Testis (tissue), 5 donors: ENCODE measurements at places on chromosomes 5 and 9. TPM values are rescaled to one million over a fixed set of nuclear protein-coding genes. Genes with fewer than 3 reads are reported as not detected.
A peak's percentile ranks its signal among the peaks of the same experiment; 100 is the strongest.

DNA sequence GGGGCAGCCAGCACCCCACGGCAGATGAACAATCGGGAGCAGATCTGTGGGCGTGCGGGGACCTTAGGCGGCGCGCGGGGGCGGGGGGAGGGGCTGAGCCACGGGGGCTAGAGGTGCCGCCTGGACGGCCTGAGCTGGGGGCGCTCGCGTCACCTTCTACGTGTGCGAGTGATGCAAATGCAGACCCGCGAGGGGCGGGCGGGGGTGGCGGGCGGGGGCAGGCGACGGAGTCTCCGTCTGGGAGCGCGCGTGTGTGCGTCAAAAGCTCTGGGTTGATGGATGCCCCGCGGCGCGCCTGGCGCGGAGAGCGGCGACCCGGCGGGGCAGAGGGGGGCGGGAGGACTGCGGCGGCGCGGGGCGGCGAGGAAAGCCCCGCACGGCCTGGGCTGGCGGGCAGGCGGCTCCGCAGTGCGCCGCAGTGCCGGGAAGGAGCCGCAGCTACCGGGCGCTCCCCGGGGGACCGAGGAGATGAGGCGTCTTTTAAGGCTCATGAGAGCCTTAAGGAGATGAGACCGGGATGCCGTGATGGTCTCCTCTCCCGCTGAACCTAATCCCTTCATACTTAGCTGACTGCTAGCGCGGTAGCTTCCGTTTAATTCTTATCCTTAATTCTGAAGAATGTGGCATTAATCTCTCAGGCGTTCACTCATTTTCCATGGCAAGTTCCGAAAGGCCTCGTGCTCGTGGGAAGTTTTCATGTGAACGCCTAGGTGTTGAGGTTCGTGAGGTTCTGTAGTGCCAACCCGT lies 1.5 kb downstream of the SV2C start:
- peak; percentile 15 for DNase-seq

DNA sequence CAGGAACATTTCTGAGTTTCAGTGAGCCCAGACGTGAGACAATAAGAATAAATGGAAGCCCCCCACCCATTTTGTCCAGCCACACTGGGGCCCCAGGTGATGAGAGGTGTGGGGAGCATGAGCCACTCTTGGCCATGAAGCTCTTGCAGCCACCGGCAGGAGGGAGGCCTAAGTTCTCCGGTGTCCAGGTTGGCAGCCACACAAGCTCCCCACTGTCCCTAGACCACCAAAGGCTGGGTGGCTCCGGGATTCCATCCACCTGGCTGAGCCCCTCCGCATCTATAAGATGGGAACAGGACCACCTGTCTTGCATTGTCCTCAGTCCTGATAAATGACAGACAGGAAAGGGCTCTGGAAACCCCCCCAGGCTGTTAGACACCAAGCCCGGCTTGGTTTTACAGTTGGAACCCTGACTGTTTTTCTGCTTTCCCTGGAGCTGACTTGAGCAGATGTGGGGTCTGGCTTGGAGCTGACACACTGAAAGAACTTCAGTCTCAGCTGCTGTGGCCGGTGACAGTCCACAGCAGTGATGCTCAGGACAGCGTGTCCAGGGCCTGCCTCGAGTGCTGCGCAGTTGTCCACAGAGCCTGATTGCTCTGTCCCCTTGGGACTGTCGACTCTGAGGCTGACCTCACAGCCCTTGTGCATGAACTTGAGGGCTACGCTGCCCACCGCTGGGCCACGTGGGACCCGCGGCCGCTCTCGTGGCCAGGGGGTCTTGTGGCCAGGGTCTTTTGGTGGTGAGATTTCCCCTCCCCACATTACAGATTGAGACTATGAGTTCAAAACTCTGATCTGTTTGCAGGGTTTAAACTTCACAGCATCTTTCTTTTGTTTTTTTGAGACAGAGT lies 74.8 kb downstream of the PSMB7 start:
- DNase-seq, result no peak

Gene PCDHA13
- 4.7 TPM for total RNA-seq

Gene MARCOL
- total RNA-seq, result not detected

Gene ANGPTL2
- total RNA-seq, result 2.4 TPM

Gene RGS7BP
- total RNA-seq, result 3.1 TPM

Gene PRSS3
- 0.68 TPM for total RNA-seq

- no peak for DNase-seq
Observed at GRCh38 chr9:4196886-4197285, 103.0 kb downstream of the GLIS3 start.

DNA sequence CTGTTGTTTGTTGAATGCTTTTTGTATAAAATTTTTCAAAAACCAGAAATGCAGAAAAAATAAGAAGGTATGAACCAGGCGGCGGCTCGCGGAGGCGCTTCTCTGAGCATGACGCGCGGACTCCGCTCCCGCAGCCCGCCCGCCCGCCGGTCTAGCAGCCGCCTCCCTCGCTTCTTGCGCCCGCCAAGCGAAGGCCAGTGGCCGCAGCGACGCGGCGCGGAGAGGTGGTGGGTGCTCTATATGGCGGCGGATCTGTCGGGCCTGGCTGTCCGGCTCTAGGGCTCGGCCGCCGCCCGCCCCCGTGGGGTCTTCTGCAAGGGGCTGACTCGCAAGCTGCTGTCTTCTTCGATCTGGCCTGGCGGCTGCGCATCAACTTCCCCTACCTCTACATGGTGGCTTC lies 93.8 kb downstream of the ANKRD18A start:
- peak; percentile 37 for DNase-seq

Gene PARP8
- 18.0 TPM for total RNA-seq

DNA sequence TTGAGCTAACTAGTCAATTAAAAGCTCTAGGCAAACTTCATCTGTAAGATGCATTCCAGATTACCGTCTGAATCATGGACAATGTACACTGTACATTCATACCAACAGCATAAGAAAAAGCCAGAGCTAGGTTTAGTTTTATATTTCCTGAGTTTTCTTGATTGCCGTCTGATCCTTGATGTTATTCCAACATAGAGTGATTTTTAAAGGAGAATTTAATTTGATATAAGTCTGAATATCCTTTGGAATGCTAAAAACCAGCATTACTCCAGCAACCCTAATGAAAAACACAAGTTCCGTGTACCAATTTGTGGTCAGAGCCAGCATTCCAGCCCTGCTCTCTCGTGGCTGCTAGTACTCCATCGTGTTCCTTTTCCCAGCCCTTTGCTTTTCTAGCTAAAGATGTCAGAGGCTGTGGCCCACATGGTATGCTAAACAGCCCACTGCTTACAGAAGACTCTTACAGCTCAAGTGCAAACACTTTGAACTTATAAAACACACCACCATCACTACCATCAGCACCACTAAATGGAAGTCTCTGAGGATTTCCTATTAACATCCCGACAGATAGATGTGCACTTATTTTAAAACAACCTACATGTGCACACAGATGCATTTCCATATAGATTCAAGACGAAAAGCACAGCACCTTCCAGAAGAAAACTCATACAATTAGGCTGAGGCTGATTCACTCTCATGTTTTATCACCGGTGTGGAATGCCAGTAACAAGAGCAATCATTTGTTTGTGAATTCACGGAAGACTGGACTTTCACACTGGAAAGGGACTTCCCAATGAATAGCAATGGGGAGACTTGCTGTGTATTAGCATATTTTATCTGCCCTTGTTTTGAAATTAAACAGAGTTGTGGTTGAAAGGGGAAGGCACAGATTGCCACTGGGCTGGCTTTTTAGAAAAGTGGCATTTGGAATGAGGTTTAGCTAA lies 246.9 kb upstream of the GAS1 start:
- peak; percentile 23 for DNase-seq

- DNase-seq, result no peak
Observed at GRCh38 chr5:27911216-27911615, 872.8 kb upstream of the CDH9 start.

DNA sequence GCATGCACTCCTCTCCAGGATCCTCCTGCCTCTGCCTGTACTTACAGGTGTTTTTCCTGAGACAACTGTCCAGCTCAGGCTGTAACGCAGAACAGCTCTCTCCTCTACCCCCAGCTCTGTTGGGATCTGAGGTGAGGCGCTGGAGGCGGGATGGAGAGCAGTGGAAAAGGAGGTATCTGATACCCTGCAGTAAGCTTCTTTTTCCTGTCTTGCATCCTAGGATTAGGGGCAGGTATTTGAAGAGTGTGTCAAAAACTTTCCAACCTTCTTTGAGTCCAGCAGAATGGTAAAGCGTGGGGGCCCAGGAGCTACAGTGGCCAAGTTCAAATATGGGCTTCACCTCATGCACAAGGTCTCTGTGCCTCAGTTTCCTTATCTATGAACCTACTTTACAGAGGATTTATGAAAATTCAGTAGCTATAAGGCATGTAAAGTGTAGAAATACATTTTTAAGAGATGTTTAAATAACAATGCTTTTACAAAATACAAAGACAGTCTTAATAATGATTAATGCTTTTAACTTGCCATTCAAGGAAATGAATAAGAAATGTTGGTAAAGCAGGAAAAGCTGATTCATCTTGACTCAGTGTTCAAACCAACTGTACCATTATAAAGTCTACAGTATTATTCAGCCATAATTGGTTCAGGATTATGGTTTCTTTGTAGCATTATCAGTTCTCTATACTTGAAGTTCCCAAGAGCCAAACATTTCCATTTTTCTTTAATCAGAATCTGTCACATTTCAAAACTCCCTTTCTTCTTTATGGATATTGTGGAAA lies 26.1 kb downstream of the MAP1B start:
- no peak for DNase-seq

Gene SPATA31A3
- total RNA-seq, result 4.4 TPM
